ENCODE measurements at places on chromosomes 6 and 20. TPM values are rescaled to one million over a fixed set of nuclear protein-coding genes. Genes with fewer than 3 reads are reported as not detected.

The ZC3H12D gene
- total RNA-seq: 3.8 TPM

The PACRG gene
- not detected for total RNA-seq

The DEF6 gene
- total RNA-seq: 9.1 TPM

The NELFCD gene
- 52.6 TPM for total RNA-seq

The TRAPPC3L gene
- total RNA-seq: not detected

The TMEM181 gene
- total RNA-seq: 26.3 TPM

The F13A1 gene
- total RNA-seq: 156 TPM

The MROH8 gene
- total RNA-seq: 1.6 TPM

The RNF182 gene
- total RNA-seq: not detected

The AVP gene
- total RNA-seq: not detected

The RSPO3 gene
- total RNA-seq: 1.1 TPM

The COX7A2 gene
- total RNA-seq: 101 TPM

The EFCAB8 gene
- total RNA-seq: 2.9 TPM

The PSMB8 gene
- total RNA-seq: 43.3 TPM

The EEF1A2 gene
- total RNA-seq: not detected

The FRK gene
- total RNA-seq: 20.0 TPM

The PI3 gene
- not detected for total RNA-seq

The GRM1 gene
- total RNA-seq: 0.54 TPM

The SGK1 gene
- 67.3 TPM for total RNA-seq

The POU3F2 gene
- total RNA-seq: not detected

The BIRC7 gene
- total RNA-seq: not detected

The AFDN gene
- 70.5 TPM for total RNA-seq

The FAM209B gene
- not detected for total RNA-seq

The KCNG1 gene
- 1.9 TPM for total RNA-seq

The PLN gene
- 468 TPM for total RNA-seq

The TNFRSF6B gene
- 32.9 TPM for total RNA-seq

The AURKA gene
- not detected for total RNA-seq

The RPN2 gene
- total RNA-seq: 156 TPM

The ESR1 gene
- total RNA-seq: 4.9 TPM

The ZBTB46 gene
- 9.3 TPM for total RNA-seq

The SLCO4A1 gene
- 26.0 TPM for total RNA-seq

The NOX3 gene
- not detected for total RNA-seq

The BTNL2 gene
- total RNA-seq: not detected

The LPIN3 gene
- total RNA-seq: 28.7 TPM

The FKBP1A gene
- 184 TPM for total RNA-seq

The IP6K3 gene
- total RNA-seq: 0.56 TPM

The CAP2 gene
- total RNA-seq: 20.6 TPM

The TASP1 gene
- 51.8 TPM for total RNA-seq

The DEFB116 gene
- total RNA-seq: not detected

The GSTA1 gene
- total RNA-seq: not detected

The TSPYL4 gene
- 13.1 TPM for total RNA-seq

The C2 gene
- total RNA-seq: 13.8 TPM

The BNIP5 gene
- not detected for total RNA-seq

The NFATC2 gene
- total RNA-seq: 11.9 TPM

The VNN1 gene
- total RNA-seq: 3.8 TPM

The OVOL2 gene
- total RNA-seq: not detected

The CNR1 gene
- 22.9 TPM for total RNA-seq
